HAP-1 (cell line): ENCODE measurements at places on chromosomes 6 and 20.

GRCh38 chr6:156345700-156346099, 431.5 kb upstream of the ARID1B start:
- DNase-seq, result no peak

GRCh38 chr6:167798453-167798852, 28.3 kb upstream of the AFDN start:
- no peak for DNase-seq

DNA sequence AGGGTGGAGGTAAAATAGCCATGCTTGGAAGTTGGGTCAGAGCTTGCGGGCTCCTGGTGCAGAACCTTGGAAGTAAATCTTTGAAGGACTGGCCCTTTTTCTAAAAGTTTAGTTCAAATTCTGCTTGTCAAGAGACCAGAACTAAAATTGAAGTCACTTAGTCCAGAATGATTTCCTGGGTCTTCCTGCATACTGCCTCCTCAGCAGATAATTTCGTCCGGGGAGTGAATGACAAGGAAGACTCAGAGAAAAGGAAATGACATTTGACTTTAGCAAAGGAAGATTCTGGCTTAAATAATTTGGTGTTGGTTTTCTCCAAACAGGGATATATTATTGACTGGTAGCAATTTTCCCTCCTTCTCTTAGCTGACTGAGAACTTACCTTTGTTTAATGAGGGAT, 1.2 kb downstream of the TM9SF4 start:
- DNase-seq, result no peak

- no peak for DNase-seq
Observed at GRCh38 chr6:37980222-37980595, 160.7 kb downstream of the ZFAND3 start.

DNA sequence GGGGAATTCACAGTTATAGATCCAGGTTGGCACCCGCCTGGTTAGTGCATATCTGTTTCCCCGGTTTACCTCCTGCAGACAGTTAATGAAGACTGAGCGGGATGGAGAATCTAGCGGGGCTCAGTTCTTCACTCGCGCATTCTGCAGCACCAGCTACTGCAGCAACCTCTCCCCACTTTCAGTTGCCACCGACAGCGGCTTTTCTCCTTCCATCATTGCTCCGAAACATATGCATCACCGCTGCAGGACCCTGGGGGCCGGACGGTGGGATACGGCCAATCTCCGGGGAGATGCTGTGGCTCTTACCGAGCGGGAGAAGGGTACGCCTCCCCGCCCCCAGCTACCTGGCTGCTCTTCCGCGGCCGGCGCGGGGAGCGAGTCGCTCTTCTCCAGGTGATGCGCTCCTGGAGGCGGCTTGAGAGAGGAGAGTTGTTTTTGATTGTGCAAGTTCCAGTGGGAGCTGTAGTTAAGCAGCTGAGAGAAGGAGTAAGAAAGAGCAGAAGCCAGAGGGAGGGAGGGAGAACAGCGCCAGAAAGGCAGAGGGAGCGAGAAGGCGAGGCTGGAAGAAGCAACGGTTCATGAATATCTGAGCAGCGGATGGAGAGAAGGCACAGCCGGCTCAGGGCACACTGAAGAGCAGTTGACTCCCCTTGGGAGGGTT, at the start of gene SGK1:
Gene SGK1 (minus strand): TSS at position 642 of the 661 bp plus-strand sequence. CDS start 652 bp downstream, outside the sequence.
- DNase-seq, result peak; percentile 34

DNA sequence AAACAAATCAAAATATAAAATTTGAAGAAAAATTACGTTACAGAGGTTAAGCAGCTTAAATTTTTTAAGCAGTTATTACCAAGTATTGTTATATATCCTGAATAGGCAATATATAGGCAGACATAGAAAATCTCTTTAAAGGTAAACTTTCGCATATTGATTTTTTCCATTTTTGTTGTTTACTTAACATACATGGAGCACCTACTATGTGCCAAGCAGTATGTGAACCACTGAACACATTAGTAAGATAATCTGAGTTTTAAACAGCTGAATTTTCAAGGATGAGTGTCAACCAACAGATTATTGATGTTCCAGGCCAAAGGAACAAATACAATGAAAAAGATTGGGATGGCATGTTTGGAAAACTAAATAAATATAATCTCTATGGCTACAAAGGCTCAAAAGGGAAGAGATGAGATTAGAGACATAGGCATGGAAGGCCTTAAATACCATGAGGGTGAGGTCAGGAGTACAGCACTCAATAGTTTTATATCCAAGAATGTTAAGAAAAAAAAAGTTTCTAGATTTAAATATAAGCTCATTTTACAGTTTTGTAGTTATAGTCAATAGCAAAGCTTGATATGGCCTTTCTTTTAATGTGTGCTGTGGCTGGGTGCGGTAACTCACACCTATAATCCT, 277.5 kb downstream of the PTPRK start:
- DNase-seq, result no peak
